GM03348 (cell line): ENCODE measurements at places on chromosomes 2 and 18.

DNA sequence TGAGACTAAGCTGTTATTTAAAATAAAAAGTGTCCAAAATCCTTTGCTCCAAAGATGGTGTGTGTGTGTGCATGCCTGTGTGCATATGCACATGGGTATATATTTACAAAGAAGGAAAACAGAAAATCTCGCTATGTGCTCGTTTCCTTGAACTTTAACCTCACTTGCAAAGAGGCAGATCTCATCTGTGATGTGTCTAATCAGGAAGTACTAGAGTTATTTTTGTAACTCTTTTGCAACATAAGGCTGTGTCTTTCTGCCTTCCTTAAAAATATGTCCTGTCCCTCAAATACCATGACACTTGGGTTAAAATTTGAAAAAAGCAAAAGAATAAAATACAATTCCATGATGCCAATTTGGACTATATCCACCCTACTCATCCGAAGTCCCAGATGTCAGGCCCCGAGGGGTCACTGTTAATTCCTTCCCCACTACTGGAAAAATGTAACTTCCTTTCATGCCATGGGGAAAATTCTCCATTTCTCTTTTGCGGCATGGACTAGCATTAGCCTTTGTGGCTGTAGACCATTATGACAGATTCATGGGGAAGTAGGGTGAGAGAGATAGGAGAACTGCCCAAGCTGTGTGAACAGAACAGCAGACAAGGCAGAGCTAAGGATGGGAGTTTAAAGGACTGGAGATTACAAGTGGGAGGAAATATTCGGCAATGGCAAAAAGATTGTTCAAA lies 191.3 kb downstream of the MYO1B start:
- no peak for DNase-seq

DNA sequence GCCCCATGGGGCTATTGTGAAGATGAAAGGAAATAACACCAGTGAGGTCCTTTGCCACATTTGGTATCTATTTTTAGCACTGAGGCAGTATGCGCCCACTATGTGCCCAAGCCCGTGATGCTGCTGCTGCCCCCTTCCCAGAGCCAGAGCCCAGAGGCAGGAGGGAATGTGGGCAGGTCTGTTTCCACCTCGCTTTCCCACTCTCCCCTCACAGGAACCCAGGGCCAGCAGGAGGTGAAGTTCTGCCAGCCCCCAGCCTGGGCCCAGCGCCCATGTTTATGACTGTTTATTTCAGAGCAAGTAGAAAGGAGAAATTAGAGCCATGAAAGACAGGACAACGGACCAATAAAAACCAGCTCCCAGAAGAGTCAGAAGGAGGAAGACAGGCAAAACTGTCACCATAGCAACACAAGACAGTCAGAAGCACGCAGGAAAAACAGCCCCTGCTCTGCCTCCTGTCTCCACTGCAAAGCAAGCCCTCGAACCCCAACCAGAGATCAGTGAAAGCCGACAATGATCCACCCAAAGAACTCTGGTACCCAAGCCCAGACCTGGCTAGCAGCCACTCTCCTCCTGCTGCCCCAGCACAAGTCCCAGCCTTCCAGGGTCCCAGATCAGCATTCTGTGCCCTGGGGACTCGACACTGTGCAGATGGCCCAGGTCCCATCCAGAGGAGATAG lies 1.4 kb downstream of the CYRIA start:
- DNase-seq = no peak

DNA sequence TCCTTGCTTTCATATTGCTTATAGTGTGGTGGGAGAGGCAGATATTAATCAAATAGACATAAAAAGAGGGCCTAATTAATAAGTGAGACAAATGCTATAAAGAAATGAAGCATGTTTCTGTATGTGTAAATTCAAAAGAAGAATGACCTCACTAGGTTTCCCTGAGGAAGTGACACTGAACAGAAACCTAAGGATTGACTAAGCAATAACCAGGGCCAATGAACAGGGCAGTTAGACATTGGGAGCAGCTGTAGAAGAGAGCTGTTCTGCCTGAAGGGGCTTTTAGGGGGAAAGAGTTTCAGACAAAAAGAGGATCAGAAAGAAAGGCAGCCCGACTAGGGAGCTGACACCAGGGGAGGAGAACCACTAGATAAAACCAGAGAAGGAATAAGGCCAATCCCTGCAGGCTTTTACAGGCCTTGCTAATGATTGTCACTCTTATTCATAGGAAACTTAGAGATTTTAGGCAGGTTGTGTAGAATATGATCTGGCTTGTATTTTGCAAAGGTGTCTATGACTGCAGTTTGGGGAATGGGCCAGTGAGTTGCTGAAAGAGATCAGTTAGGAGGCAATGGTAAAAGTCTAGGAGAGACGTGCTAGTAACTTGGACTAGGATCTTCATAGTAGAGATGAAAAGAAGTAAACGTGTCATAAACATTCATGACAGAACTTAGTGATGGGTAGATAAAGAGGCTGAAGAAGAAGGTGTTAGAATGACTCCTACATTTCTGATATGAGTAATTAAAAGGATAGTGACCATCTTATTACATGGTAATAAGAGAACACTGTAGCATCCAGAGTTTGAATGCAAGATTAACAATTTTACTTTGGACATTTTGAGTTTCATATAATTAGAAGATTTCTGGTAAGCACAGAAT lies 26.8 kb upstream of the NABP1 start:
- no peak for DNase-seq

GRCh38 chr2:226674123-226674522 lies 125.5 kb downstream of the IRS1 start:
- DNase-seq = no peak

- no peak for DNase-seq
Observed at GRCh38 chr2:35447215-35447614, 908.4 kb upstream of the CRIM1 start.

DNA sequence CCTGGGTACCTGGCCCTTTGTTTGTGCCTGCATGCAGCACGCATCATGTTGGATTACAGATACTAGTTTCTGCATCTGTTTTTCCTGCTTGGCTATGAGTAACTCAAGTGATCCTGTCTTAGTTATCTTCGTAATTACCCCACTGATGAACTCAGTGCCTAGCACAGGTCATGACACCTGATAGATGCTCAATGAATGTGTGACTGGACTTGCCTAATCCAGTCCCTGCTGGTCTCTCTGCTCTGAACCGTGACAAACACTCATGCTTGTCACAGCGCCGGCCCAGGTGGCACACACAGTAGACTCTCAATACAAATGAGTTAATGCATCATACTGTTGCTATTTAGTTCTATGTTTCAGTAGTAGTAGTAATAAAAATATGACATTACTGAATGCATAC lies 31.2 kb upstream of the NTSR2 start:
- DNase-seq = no peak

DNA sequence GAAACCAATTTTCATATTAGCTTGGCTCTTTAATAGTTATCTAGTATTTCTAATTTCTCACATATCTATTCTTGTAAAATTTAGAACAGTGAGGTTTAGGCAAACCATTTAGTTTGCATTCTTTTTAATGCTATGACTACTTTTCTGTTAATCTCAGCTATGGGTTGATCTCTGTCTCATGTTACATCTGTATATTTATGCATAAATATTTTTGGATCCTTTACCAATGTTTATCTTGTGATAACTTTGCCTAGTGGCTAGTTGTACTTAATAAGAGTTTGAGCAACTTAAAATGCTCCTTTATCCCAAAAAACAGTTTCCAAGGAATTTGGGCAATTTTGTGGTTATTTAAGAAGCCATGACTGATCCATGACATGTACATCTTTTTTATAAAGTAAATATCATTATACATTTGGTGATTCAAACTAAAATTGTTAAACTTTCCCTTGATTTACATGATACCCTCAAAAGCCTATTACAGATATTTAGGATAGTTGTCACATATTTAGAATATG lies 86.3 kb downstream of the R3HDM1 start:
- DNase-seq = no peak
